ENCODE measurements at places on chromosomes 2 and 18.

GRCh38 chr2:241088791-241089732 is 13.0 kb downstream of the MTERF4 start:
- DNase-seq: no peak

DNA sequence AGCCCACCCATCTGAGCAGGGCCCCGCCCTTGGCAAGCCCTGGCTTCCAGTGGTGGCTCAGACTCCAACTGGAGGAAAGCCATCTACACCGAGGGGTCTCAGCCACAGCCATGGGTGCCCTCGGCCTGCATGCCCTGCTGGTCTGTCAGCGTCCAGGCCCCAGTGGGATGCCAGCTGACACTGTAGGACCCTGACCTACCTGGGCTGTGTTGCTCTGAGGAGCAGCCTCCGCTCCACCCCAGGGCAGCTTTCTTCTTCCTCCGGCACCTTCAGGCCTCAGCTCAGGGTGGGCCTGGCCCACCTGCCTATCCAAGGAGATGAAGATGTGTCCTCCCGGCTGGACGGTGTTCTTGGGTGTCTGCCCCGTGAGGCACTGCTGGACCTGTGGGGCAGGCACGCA is 13.9 kb upstream of the ARHGEF4 start:
- no peak for DNase-seq

DNA sequence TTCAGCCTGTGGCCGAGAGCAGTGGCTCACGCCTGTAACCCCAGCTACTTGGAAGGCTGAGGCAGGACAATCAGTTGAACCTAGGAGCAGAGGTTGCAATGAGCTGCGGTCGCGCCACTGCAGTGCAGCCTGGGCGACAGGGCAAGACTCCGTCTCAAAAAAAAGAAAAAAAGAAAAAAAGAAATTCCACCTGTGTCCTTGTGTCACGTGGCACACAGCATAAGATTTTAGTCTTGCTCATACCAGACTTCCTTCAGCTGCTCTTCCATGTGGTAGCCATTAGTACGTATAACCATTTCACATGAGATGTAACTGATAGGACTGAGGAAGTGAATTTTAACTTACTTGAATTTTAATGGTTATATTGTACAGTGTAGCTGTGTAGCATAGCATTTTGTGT is 4.0 kb downstream of the NOP58 start:
- DNase-seq: no peak

- DNase-seq: no peak
Measured at GRCh38 chr2:46230115-46230571, 67.1 kb upstream of the EPAS1 start.

GRCh38 chr2:203599509-203599908 is 64.4 kb upstream of the RAPH1 start:
- DNase-seq: no peak

DNA sequence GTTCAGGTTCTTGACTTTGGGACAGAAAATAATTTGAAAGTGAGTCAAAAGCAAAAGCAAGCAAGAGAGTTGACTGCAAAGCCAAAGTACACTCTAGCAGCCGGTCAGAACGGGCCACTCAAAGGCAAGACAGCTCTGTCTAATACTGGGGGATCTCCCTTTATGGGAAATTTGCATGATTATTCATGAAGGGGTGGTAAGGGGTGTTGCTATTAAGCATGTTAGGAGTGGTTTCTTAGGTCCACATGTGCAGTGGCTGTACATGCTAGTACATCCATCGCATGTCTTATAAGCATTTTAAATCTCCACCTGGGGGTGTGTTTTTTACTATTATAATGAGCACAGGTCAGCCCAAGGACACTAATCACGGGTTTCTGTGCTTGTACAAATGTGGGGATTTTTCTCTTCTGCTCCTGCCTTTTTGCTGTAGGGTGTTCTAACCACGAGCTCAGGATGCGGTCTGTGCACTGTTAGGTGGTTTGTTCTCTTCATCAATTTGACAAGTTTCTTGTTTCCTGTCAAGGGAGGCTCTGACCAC is 60.2 kb upstream of the SPP2 start:
- DNase-seq: no peak

DNA sequence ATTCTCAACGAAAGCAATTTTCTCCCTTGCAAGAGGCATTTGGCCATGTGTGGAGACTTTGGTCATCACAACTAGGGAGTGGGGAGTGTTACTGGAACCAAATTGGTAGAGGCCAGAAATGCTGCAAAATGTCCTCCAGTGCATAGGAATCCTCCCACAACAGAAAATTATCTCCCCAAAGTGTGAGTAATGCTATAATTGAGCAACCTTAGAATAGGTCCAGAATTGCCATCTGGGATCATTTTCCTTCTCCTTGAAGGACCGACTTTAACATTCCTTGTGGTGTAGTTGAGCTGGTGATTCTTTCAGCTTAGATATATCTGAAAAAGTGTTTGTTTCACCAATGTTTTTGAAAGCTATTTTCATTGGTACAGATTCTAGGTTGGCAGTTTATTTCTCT is 111.2 kb upstream of the SMIM21 start:
- DNase-seq: no peak

- DNase-seq: no peak
Measured at GRCh38 chr2:120262761-120263428, 10.2 kb downstream of the RALB start.

DNA sequence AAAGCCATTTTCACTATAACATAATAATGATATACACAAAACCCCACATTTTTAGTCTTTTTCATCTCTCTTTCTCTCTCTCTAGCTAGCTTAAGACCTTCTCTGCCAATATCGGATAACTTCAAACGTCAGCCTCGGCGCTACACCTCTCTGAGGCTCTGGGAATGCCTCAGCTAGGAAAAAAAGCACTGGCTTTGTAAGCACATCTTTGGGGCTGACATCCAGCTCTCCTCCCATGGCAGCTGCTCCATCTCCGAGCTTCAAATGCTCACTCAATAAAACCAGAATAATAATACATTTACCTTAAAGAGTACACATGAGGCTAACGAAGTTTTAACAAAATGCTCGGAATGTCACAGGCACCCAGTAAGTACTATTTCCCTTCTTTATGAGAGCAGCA is 10.8 kb downstream of the RNU4ATAC start:
- DNase-seq: no peak
